ENCODE measurements at places on chromosomes 7 and 10. TPM values are rescaled to one million over a fixed set of nuclear protein-coding genes. Genes with fewer than 3 reads are reported as not detected.

Gene STMP1
- total RNA-seq, result 15.7 TPM

GRCh38 chr7:121595758-121596696, 199.9 kb upstream of the FAM3C start:
- no peak for DNase-seq

Gene TMEM213
- not detected for total RNA-seq

DNA sequence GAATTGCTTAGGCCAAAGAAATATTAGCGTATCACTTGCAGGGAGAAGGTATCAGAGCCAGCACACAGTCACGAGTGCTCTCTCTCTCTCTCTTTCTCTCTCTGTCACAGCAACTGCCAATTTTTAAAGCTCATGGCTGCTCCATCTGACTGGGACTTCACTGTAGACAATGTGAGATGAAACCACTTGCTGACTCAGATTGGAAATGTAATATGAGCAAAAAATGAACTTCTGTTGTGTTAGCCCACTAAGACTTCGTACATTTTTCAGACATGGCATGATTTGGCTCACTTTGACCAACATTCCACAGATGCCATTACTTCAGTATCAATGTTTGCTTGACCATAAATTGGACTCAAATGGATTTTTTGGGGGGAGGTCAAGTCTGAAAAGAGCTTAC, 68.1 kb downstream of the DGKB start:
- DNase-seq, result no peak

DNA sequence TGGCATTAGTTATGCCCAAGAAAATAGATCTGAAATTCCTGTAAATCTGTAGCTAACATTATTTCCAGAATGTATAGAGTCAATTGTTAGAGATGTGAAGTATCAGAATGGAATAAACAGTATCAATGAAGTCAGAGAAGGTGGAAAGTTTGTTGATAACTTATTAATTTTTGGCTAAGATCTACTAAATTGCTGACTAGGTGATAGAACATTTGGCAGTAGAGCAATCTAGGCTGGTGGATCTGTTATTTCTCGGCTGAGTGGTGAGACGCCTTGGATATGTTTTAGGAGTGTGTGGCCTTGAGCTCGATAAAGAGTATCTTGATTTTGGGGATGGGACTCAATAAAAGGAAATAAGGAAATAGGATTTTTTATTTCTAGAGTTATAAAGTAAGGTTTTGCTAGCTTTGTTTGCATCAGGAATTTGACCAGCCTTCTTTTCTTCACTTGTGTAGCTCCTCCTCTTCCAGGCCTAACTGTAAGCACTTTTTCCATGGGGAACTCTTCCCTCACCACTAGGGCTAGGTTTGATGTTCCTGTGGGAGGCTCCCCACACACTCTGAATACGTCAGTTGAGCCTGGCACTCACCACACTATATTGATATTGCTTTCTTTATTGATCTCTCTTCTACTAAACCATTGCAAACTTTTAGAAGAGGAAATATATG, 86.8 kb upstream of the CSTF2T start:
- DNase-seq, result no peak

- no peak for DNase-seq
These were observed 334.8 kb downstream of the WDR11 start for GRCh38 chr10:121185816-121186455.
